ENCODE measurements at places on chromosomes 11 and 22. TPM values are rescaled to one million over a fixed set of nuclear protein-coding genes. Genes with fewer than 3 reads are reported as not detected.

Gene NNMT
- total RNA-seq = not detected

Gene PRRG4
- 2.1 TPM for total RNA-seq

Gene UCP3
- total RNA-seq = 1.1 TPM

DNA sequence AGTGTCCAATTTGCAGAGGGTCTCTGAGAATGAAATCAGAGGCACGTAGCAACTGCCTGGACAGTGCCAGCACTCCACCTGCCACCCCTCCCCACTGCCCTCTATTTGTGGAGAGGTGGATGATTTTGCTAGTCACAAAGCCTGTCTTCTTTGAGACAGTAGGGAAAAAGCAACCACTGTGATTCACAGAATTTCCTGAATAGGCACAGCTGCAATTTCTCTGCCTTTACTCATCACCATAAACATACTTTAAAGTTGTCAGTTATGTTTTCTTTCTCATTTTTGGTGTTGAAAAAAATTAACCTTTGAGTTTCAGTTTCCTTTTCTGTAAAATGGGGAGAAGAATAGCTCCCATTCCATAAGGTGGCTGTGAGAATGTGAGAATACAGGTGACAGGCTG lies 134.3 kb downstream of the TEAD1 start:
- DNase-seq = no peak

- DNase-seq = no peak
Measured at GRCh38 chr11:8357505-8357888, 93.8 kb upstream of the LMO1 start.

GRCh38 chr11:82765466-82766034 lies 31.9 kb upstream of the FAM181B start:
- no peak for DNase-seq

DNA sequence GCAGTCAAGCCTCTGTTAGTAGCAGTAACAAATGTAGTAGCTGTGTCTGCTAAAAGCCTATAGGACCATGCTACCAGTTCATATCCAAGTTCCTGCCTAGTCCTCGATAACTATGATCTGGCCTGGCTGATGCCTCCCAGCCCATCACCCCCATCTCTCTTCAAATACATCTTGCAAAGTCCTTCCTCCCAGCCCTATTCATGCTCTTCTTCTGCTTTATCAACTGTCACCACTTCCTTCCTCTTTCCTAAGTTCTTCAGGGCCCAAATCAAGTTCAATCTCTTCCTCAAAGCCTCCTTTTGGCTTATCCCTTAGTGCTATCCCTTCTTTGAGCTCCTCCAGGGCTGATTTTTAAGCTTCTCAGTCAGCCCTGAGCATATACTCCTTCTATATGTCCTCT lies 150.9 kb upstream of the THY1 start:
- no peak for DNase-seq

DNA sequence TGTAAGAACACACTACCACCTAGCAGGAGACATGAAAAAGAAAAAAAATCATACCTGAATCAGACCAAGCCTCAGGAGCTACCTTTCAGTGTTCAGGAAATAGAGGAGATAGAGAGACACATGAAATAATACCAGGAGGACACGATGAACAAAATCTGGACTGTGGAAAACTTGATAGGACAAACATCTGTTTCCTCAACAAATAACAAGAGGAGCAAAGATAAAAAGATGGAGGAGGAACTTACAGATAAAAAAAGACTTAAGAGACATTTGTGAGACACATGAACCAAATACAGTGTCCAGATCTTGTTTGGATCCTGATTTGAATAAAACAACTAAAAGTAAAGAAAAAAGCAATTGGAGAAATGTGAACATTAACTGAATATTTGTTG lies 12.4 kb upstream of the KCNE3 start:
- DNase-seq = no peak

DNA sequence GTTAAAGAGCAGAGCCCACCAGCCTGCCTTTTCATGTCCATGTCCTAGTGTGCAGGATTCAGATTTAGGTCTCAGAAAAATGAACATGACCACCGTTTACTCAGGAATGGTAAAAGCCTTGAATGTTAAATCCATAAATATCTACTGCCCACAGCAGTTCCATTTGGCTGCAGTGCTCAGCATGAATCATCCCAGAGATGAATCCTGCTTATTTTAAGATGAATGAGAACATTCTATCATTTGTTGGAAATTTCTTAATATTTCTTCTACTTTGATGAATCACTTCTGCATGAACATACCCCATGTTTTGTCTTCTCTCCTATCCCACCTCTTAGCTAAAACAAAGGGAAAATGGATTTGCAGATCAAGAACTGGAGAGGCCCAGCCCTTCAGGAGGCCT lies 47.5 kb upstream of the AQP11 start:
- no peak for DNase-seq
